ENCODE measurements at places on chromosomes 3 and 15. TPM values are rescaled to one million over a fixed set of nuclear protein-coding genes. Genes with fewer than 3 reads are reported as not detected.
A peak's percentile ranks its signal among the peaks of the same experiment; 100 is the strongest.

The CCDC9B gene
- 8.9 TPM for total RNA-seq

GRCh38 chr15:48451241-48451640 lies 120.0 kb downstream of the DUT start:
- H3K27me3 ChIP-seq, result no peaks in the 10 kb centered on the region
- DNase-seq, result no peak
- H3K36me3 ChIP-seq, result no peaks in the 10 kb centered on the region

DNA sequence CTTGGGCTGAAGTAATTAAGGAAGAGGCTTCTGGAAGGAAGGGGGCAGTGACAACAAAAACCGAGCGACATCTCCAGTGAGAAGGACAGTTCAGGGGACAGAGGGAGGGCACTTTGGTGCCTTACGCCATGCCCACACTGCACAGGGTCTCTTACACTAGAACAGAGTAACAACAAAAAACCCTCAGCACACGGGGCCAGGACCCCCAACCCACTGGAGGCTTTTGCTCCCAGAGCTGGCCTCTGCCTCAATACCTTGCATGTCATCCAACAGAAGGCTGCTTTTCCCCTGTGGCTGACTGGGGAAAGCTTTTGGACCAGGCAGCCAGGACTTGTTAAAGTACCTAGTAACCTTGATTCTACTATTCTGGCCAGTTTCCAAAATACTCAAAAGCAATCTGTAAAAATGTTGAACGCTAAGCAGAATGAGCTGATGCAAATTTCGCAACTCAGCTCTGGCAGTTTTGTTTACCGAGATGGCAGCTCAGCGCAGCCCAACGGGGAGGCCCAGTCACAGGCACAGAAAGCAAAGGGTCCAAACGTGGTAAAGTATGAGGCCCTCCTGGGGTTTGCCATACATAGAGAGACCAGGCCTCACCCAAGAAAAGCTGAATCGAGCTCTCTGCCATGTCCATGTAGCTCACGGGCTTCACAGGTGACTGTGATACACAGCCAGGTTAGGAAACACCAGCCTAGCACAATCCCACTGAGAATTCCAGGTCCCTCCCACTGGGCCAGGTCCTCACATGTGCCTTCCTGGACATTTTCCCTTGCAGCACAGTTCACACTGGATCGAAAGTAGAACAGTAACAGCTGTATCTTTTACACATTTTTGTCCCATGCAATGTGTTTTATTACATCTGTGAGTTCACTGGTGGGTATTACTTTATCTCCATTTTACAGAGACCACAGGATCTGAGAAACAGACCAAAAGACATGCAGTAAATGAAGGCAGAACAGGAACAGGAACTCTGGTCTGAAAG lies 6.0 kb downstream of the CHCHD4 start:
- H3K27ac ChIP-seq, result no peak overlapping the region
- peaks cover 15% of the 10 kb centered on the region for H3K36me3 ChIP-seq
- DNase-seq, result peak; percentile 13

- no peaks in the 10 kb centered on the region for H3K36me3 ChIP-seq
- H3K27me3 ChIP-seq, result no peaks in the 10 kb centered on the region
Measured at GRCh38 chr3:155869691-155870090, 759 bp upstream of the GMPS start.
